BJ (cell line): ENCODE measurements at places on chromosomes 16 and 17. TPM values are rescaled to one million over a fixed set of nuclear protein-coding genes. Genes with fewer than 3 reads are reported as not detected.

DNA sequence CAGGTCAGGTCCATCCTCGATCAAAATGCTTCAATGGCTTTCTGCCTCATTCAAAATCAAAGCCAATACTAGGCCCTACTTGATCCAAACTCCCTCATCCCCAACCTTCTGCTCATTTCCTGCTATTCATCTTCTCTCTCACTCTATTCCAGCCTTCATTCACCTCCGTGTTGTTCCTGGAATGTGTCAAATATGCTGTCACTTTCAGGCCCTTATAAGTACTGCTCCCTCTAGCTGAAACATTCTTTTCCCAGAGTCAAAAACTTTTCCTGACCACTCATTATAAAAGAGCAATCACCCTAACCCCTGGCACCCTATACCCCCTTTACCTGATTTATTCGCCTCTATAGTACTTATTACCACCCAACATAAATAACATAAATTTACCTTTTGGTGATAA is 303.7 kb upstream of the PMFBP1 start:
- no peak for DNase-seq

- no peak for DNase-seq
Observed at GRCh38 chr16:50400312-50400966, 31.7 kb upstream of the BRD7 start.

DNA sequence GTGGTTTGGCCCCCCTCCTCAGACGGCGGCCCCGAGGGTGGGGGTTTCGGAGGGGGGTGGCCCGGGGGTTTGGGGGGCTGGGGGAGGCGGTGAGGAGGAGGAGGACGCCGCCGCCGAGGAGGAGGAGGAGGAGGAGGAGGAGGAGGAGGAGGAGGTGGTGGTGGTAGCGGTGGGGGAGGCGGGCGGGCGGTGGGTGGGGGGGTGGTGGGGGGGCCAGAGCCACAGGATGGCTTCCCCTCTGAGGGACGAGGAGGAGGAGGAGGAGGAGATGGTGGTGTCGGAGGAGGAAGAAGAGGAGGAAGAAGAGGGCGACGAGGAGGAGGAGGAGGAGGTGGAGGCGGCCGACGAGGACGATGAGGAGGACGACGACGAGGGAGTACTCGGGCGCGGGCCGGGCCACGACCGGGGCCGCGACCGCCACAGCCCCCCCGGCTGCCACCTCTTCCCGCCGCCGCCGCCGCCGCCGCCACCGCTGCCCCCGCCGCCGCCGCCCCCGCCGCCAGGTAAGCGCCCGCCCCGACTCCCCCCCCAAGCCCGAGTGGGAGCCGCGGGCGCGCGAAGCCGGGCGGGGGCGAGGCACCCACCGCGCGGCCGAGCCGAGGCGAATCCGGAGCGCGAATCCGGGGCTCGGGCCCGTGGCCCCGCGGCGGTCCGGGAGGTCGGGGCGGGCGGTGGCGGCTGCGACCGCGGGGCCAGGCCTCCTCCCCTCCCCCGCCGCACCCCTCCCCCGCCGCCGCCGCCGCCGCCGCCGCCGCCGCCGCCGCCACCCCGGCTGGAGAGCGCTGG is 3.8 kb upstream of the CHD3 start:
- DNase-seq = no peak

The TP53TG3 gene
- not detected in 2 replicates for polyA plus RNA-seq

The CA5A gene
- polyA plus RNA-seq = not detected in 2 replicates

DNA sequence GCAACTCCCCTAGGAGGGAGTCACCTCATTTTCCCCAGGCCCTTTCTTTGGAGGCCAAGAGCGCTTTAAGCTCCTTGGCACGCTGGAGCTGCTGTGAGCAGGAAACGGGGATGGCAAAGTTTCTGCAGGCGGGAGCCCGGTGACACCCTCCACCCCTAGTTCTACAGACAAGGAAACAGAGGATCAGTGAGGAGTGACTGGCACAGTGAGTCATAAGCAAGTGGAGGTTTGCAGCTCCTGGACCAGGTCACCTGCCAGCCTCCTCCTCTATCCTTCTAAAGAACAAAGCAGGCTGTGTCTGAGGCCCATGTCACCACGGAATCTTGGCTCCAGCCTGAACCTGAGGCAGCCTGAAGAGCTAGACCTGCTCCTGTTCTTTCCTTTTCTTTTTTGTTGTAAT is 141.9 kb downstream of the TMEM132E start:
- no peak for DNase-seq

DNA sequence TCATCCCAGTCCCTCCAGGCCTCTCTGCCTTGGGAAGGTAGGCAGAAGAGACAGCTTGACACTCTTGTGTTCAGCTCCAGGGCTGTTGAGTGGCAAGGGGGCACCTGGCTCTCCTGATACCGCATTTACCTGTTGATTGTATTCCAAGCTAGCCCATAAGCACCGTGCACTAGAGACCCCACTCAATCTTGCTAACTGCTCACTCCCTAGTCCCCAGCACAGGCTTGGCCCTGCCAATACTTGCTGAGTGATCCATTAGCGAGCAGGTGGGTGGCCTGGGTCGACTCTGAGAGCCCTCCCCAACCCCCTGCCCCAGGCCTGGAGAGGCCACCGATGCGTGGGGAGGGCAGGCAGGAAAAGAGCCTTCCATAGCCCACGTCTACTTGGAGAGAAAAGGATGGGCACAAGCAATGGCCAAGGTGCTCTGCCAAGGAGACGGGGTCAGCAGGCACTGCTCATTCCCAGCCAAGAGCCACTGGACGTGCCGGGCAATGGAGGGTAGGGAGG is 29.5 kb downstream of the FA2H start:
- no peak for DNase-seq

GRCh38 chr17:72575542-72576233 is 454.9 kb downstream of the SOX9 start:
- no peak for DNase-seq

The PDK2 gene
- 79.3 and 155 TPM in 2 replicates for polyA plus RNA-seq

- DNase-seq = no peak
Observed at GRCh38 chr16:61797296-61797795, 238.9 kb downstream of the CDH8 start.

The HEATR9 gene
- polyA plus RNA-seq = not detected in 2 replicates
